ENCODE measurements at places on chromosomes 13 and 19.

- DNase-seq: peak; percentile 82
These were observed at the start of gene TNPO2 for GRCh38 chr19:12723641-12724426. TSS of gene TNPO2 (minus strand) at chr19:12723932. CDS start at chr19:12720977, 2,955 bp downstream.

GRCh38 chr19:5804516-5805461, at the start of gene NRTN:
TSS of gene NRTN (plus strand) at chr19:5805067. CDS start at chr19:5824166, 19,099 bp downstream.
- peak; percentile 46 for DNase-seq

GRCh38 chr13:96728463-96728862, 265.8 kb downstream of the OXGR1 start:
- no peak for DNase-seq

GRCh38 chr19:47187797-47188196, 43.2 kb downstream of the BBC3 start:
- DNase-seq: no peak

- no peak for DNase-seq
These were observed 9.5 kb downstream of the MIER2 start for GRCh38 chr19:335072-335471.
